ENCODE measurements at places on chromosomes 7 and 10.

- DNase-seq, result no peak
Observed at GRCh38 chr10:29412485-29412884, 123.6 kb downstream of the LYZL1 start.

DNA sequence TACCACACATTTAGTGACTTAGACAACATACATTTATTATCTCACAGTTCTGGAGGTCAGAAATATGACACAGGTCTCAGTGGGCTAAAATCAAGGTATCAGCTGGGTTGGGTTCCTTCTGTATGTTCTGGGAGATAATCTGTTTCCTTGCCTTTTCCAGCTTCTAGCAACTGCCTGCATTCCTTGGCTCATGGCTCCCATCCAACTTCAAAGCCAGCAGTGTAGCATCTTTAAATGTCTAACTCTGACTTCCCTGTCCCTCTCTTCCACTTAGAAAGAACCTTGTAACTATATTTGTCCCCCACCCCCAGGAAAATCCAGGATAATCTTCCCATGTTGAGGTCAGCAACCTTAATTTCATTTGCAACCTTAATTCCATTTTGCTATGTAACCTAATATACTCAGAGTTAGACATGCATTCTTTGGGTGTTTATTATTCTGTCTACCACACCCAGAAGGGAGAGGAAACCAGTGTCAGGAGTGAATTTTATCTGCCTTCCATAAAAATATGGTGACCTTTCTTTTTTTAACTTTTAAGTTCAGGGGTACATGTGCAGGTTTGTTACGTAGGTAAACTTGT is 57.3 kb upstream of the SMIM30 start:
- DNase-seq, result no peak

DNA sequence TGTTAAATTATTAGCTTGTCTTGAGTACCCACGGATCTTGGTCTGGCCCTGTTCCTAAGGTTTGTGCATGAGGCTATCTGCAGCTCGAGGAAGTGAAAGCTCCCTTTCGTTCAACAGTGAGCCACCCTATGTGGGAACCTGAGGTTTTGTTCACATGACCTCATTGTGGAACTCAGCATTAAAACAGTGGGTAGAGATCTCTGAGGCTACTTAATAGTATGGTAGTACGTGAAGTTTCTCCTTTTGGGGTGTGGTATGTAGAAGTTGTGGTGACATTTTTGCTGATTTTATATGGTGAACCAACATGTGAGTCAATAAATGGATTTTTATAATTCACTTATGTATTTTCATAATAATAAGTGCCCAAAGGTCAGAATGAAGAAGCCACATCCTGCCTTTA is 252.7 kb upstream of the FERD3L start:
- peak; percentile 38 for DNase-seq

- no peak for DNase-seq
Observed at GRCh38 chr7:28239823-28240204, 59.2 kb upstream of the JAZF1 start.

DNA sequence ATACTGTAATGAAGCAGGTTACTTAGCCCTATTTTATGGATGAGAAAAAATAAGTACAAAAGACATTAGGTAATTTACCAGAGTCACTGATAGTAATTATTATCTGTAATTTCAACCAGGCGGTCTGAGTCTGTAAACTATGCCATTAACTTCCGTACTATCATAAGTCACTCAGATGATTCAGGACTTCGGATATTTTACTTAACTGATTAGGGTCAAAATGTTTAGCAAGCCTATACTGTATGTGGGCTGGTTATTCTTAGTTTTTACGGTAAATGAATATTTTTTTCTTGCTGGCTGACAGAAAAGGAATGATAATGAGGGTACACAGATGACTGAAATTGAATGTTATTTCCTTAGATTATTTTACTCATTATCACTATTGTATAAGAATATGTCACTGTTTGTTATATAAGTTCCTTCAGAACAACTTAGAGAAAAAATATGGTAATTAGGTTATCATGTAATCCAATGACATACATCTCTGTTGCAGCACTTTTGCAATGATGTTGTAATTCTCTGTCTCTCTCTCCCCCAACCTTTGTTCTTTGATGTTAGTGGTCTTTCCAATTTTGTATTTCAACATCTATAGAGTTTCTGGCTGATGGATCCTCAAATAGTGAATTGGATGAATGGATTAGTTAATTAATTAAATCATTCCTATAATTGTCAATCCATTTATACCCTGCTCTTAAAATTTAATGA is 165.6 kb downstream of the ZEB1 start:
- no peak for DNase-seq

DNA sequence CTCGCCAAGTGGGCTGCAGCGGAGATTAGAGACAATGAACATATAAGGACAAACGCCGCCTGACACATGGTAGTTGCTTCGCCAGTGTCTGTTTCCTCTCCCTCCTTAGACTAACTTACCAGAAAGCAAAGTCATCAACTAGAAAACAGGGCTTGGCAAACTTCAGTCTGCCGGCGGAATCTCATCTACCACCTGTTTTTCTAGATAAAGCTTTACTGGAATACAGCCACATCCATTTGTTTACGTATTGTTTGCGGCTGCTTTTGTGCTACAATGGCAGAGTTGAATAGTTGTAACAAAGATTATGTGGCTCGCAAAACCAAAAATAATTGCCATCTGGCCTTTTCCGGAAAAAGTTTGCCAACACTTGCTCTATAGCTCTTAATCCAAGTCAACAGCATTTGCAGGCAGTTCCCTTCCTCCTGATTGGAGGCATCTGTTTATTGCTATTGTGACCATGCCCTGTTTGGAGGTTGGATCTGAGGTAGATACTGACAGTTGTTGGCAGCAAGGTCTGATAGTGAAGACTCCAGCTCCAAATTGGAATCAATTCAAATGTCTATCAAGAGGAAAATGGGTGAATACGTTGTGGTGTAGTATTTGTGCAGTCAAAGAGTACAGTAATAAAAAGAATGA is 260.6 kb downstream of the POU6F2 start:
- DNase-seq, result no peak

DNA sequence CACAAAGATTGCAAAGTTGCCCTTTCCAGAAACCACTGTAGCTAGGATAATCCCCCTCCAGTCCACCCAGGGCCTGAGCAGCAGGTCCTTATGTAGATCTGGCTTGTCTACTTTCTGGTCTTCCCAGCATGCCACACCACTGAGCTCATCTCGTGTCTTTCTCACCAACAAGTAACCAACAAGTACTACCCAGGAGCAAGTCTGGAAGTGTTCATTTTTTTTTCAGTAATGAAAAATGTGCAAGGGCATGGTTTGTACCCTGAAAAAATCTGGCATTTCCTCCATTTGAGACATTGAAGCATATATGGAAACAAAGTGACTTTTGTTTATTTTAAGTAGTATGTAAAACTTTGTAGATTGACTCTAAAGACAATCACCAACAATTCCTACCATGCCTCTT is 120.8 kb downstream of the INHBA start:
- no peak for DNase-seq

DNA sequence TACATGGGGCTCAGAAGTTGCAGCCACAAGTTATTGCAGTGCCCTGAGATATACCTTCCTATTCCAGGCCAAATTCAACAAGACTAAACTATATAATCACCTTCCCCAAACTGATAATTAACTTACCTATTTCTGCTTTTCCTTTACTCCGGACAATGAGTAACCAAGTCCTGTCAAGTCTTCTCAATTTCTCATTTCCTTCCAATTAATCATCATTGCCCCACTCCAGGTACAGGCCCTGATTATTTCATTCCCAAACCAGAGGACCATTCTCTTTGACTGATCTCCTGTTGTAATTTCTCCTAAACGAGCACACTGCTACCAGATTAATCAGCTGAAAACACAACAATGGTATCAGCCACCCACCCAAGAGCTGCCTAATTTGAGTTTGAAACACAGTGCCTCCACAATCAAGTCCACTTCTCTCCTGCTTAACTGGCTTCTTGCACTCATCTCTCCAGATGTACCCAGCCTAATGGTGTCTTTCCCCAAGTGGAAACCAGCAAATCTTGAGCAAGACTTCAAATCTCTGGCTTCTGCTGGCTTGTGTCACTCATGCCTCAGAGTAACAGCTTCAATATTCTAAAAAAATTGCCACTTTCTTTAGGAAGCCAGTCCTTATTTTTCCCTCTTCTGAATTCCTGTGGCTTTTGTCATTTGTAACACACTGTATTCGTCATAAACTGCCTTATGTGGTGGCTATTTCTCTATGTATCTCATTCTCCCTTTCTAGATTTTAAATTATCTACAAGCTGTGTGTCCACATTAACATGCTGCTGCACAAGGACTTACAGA is 89.1 kb downstream of the CDK6 start:
- DNase-seq, result no peak

DNA sequence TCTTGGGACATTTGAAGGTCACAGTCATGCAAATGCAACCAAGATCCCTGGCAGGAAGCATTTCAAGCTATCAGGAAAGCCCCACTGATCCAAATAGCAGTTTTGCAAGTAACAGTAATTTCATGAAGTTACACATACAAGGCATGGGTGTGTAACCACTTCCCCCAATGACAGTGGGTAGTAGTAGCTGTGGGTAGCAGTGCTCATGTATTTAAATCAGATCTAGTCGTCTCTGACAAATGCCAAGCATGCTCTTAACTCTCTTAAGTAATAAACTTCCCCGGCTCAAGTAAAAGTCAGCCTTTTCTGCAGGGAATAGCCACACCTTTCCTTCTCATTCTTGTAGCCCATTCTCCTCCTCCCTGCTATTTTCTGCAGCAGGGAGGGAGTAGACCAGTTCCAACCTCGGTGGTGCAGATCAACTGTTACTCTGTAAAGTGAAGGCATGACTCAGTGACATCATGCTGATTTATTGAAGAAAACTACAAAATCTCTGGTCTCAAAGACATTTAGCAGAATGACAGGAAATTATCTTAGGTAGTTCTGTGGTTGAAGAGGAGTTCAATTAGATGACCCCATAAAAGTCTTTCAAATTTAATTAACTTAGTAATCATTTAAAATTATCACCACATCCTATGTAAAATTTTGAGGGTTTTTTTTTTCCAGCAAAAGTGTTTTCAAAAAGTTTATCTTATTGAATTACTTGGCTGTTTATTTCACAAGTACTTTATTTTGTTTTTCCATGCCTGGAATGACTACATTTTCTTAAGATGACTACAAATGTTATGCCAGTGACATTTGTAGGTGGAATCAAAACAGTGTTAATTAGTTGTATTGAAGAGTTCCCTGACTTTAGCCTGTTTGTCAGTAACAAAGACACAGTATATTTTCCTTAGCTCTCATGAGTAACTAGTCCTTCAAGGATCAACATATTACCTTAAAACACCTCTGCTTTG is 568.3 kb downstream of the INHBA start:
- DNase-seq, result no peak

Measured in right hindlimb (tissue), 1 donor.